ENCODE measurements at places on chromosomes 4 and X.

DNA sequence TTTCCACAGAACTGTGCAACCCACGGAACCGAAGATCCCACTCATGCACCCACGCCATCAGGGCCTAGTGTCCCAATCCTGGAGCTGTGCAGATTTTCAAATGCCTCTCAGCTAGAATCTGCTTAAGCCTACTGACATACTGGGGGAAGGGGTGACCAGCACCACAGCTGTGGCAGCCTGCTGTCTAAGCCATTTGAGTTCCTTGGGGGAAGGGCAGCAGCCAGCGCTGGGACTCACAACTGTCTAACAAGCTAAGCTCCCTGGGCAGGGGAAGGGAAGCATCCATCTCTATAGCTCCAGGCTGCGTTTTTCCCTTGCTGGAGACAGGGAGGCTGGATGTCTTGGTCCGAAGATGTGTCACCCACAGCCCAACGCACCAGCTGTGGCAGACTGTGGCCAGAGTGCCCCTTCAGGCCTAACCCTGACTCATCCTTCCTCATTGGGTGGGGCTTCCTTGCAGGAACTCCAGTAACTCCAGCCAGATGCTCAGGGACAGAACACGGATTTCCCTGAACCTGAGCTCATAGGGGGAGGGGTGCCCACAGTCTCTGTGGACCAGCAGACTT is 194.8 kb downstream of the CHRDL1 start:
- DNase-seq: no peak

DNA sequence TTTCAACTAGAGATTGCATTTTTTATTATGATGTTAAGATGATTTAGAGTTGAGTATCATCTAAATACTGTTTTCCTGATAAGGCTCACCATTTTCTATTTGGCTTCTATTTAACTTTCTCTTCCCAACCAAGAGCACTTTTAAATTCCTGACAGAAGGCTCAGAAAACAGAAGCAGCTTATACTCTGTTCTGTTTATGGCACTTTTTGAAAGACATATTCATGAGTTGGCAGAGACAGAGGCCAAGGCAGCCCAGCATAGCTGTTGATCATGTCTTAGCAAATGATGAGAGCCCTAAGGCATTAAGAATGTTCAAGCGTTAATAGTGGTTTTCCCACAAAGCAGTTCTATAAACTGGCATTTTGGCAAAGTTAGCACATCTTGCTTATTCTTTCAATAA is 330.3 kb downstream of the TRAM1L1 start:
- DNase-seq: no peak

GRCh38 chr4:138734746-138735145 is 280.8 kb upstream of the NOCT start:
- no peak for DNase-seq

GRCh38 chr4:17398035-17398434 is 113.9 kb downstream of the QDPR start:
- no peak for DNase-seq

- no peak for DNase-seq
Observed at GRCh38 chr4:8549352-8549931, 30.8 kb upstream of the GPR78 start.

GRCh38 chrX:49292400-49293362 is 10.8 kb upstream of the GAGE10 start:
- no peak for DNase-seq

DNA sequence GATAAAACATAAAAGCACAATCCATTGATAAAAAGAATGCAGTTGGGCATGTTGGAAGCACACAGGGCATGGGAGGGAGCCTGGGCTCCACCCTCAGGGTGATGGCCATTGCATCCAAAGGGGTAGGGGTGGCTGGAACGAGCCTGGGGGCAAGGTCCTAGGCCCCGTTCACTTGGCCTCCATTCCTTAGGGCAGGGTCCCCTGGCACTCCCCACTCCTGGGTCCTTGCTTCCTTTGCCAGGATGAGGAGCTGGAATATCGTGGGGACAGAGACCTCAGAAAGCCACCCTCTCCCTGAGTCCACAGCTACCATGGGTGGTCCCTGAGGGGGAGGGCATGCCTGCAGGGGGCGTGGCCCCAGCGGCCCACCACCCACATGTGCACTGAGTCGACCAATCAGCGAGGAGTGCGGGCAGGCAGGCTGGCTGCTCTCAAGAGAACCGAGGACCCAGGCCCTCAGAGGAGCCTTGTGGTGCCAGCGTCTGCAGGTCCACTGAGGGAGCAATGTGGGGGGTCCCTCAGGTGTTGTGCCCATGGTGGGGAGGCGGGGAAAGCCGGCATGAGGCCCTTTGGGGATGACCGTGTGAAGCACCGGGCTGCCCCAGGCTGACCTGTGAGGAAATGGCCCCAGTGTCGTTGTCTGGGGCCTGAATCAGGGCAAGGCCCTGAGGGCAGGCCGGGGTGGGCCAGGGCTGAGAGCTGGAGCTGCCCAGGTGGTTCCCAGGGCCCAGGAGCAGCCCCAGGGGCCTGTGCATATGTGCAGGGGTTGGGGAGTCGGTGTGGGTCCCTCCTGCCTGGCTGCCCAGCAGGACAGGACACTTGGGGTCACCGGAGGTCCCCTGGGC is 78.6 kb upstream of the AMELX start:
- no peak for DNase-seq

All from activated CD4-positive, alpha-beta T cell treated with anti-CD3 and anti-CD28 coated beads, Interleukin-2, amount 50 U/mL, for 1 hour (primary cell).